Activated CD8-positive, alpha-beta memory T cell treated with anti-CD3 and anti-CD28 coated beads, Interleukin-2, amount 50 U/mL, for 48 hours (primary cell): ENCODE measurements at places on chromosomes 12 and 14.

DNA sequence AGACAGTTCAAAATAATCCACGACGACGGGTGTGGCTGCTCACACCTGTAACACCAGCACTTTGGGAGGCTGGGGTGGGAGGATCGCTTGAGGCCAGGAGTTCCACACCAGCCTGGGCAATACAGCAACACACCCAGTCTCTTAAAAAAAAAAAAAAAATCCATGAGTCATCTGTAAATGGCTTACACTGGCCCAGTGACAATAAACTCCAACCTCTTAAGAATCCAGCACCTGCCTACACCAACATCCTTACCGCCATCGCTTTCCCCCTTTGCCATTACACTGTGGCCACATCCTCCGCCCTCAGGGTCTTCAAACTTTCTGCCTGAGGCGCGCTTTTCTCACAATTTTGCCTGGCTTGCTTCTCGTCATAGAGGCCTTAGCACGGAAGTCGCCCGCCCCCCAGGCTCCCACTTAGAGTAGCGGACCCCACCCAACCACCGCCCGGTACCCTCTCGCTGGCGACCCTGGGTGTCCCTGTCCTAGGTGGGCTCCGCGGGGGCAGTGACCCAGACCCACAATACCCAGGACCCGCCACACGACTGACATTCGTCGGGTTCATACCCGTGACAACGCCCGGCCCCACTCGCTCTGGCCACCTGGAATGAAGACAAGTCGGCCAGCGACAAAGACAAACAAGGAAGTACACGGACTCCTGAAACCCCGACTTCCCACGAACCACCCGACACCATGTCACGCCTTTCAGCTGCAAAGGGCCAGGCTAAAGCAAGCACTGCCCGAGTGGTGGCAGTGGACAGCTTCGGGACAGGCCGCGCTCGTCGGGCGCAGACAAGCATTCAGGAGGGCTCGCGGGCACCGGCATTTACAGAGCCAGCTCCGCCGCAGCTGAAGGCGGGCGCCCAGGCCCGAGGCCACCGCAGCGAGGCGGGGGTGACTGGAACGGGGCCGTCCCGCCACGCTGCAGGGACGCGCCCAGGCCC is 636 bp downstream of the GOLGA3 start:
- peak; percentile 74 for DNase-seq

GRCh38 chr12:86659985-86660384 is 403.8 kb upstream of the MGAT4C start:
- DNase-seq, result no peak

GRCh38 chr12:43789941-43790340 is 16.2 kb downstream of the TWF1 start:
- DNase-seq, result no peak

GRCh38 chr12:52909796-52910195 is 4.9 kb upstream of the KRT8 start:
- no peak for DNase-seq

GRCh38 chr12:49230176-49230804 is 34.6 kb upstream of the TUBA1C start:
- no peak for DNase-seq

DNA sequence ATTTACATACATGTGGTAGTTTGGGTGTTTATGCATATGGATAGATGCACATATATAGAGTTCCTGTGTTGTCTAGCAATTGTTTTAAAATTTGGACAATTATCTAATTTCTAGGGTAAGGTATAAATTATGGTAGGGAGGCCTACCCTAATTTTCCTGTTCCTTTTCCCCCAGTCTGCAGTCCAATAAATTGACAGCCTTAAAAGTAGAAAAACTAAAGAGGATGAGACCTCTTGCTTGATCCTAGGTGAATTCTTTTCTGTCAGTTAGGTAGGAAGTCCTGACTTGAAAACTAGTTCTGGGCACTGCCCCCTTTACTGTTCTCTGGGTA is 2.1 kb upstream of the CDKN1B start:
- no peak for DNase-seq

DNA sequence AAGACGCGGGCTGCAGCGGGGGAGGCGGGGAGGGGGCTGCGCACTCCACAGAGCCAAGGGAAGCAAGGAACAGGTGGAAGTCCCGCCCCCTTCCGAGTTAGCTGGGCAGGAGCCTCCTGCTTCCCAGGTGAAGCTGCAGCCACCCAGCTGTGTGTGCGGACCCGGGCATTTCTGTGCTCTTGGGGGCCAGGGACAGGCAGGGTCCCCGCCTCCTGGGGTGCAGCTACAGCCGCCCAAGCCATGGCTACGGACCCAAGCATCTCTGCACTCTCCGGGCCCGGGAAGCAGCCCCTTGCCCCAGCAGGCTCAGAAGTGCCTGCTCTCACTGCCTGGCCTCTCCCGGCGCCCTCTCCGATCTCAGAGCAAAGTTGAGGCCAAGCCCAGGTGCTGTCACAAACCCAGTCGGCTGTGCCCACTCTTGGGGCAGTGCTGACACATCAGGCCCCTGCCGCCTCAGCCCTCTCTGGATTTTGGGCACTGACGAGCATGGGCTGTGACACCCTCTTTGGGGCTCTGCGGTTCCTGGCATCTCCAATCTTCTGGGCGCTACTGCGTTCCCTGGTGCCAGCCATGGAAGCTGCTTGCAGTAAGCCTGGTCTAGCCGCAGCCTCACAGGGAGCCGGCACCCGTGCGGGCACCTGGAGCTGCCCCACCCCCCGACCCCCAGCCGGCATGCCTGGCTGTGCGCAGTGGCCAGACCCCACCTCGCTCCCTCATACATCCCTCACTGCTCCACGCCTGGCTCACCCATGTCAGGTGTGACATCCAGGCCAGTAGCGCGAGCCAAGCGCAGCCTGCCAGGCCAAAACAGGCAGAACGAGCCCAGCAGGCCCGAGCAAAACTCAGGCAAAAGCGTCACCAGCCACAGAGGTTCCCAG is 8.5 kb upstream of the MGAT4C start:
- no peak for DNase-seq

- peak; percentile 61 for DNase-seq
These were observed 645.2 kb downstream of the VRK1 start for GRCh38 chr14:97442363-97442762.

DNA sequence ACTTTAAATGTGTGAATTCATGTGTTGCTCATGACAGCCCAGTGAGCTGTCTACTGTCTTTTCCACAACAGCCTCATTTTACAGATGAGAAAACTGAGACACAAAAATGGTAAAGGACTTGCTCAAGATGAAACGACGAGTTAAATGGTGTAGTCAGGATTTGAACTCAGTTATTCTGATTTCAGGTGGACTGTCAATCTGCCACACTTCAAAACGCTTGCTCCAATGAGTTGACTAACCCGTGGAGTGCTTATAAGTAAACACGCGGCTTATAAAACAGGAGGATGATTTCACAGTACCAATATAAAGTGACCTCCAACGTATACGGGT is 652 bp upstream of the POLE2 start:
- no peak for DNase-seq

DNA sequence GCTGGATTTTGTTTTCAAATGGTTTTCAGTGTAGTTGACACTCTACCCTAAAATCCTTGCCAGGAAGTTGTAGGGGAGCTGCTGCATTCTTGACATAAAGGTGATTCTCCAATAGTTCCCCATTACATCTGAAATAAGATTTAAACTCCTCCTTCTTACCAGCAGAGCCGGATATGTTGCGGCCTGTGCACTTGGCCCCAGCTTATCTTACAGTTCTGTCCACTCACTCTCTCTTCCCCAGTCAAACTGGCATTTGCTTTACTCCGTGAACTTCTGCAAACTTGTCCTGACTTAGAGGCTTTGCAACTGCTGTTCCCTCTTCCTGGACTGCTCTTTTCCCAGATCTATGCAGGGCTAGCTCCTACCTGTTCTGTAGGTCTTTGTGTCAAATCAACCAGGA is 929.5 kb downstream of the VRK1 start:
- no peak for DNase-seq

GRCh38 chr12:90226211-90226610 is 517.6 kb upstream of the ATP2B1 start:
- DNase-seq, result no peak

GRCh38 chr12:27807063-27807703 is 27.1 kb upstream of the MANSC4 start:
- DNase-seq, result no peak

- no peak for DNase-seq
These were observed 10.1 kb upstream of the POU6F1 start for GRCh38 chr12:51227962-51228361.

DNA sequence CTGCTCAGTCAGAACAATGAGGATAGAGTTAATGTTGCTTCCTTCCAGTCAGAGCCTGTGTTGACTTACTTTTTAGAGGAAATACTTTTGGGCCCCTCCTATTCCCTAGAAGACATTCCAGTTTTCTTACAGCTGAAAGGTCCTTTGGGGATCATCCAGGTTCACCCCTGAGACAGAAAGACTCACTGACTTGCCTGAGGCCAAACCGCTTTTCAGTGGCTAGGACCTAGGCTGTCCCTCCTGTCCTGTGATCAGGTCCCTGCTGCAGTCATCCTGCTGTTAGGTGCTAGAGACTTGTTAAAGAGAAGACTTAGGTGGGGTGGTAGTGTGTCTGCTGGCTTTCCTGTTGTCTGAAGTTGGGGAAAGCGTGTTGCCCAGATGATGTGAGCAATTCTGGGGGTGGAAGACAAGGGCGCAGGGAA is 39.6 kb downstream of the SUSD6 start:
- DNase-seq, result no peak

DNA sequence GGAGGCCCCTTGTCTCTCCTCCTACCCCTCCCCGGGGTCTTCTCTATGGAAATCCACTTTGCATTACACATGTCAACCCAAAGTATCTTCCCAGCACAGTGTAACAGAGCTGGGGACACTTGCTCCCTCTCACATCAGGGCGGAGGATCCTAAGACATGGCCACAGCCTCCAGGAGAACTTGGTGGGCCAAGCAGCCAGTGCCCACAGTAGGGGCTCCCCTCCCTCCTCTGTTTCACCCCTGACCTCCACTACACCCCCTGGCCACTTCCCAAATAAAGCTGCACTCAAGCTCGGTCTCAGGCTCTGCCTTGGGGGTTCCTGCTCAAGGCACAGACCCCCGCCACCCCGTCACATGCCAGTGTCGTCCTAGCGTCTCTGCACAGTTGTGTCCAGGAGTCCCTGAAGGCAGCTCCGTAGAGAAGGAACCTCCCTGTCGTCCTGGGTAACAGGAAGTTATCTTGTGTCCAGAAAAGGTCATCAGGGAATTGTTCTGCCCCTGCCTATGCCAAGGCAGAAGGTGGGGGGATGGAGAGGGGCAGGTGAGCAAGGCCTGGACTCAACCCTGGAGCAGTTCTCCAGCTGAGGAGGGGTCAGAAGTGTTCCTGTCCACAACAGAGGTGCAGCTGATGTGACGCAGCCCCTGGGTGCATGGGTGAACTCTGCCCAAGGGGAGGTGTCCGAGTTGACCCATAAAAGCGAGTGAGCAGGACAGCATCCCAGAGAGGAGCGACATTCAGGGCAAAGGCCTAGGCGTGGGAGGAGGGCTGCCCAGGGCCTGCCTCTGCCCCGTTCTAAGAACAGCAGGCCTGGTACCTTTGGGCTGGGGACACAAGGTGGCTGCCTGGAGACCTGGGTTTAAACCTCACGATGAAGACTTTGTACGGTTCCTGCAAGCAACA is 25.5 kb downstream of the DIO3 start:
- peak; percentile 40 for DNase-seq

DNA sequence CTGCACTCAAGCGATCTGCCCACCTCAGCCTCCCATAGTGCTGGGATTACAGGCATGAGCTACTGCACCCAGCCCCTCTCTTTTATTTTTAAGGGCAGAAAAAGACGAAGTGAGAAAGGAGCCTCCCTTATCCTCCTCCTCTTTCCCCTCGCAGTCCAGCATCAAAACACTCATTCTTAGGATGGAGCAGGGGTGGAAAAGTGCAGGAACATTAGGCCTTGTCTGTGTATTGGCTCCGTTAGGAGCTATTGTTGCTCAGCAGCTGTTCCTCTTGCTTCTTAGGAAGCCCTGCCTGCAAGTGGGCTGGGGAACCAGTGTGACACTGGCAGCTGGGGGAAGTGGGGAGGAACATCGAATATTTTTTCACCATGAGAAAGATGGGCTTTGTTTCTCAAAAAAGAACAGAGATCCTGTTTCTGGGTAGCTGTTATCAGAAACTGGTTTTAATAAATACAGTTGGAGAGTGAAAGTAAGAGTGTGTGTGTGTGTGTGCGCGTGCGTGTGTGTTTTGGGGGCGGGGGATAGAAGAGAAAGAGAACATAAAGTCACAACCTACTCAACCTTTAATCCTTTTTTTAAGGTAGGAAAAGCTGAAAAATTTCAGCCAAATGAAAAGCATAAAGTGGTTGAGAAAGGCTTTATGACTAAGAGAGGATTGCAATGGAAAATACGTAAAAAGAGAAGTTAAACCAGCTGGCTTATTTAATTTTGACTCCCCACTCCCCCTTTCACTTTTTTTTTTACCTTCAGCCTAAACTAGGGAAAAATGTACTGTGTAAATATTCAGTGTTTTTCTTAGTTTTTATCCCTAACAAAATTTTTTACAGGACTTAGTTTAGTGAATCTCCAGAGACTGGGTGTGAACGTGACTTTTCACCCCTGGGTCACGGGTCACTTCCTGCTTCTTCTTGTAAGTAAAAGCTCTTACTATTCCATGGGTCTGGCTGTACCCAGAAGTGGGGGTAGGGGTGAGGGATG is 197.2 kb upstream of the PLEKHG7 start:
- no peak for DNase-seq

DNA sequence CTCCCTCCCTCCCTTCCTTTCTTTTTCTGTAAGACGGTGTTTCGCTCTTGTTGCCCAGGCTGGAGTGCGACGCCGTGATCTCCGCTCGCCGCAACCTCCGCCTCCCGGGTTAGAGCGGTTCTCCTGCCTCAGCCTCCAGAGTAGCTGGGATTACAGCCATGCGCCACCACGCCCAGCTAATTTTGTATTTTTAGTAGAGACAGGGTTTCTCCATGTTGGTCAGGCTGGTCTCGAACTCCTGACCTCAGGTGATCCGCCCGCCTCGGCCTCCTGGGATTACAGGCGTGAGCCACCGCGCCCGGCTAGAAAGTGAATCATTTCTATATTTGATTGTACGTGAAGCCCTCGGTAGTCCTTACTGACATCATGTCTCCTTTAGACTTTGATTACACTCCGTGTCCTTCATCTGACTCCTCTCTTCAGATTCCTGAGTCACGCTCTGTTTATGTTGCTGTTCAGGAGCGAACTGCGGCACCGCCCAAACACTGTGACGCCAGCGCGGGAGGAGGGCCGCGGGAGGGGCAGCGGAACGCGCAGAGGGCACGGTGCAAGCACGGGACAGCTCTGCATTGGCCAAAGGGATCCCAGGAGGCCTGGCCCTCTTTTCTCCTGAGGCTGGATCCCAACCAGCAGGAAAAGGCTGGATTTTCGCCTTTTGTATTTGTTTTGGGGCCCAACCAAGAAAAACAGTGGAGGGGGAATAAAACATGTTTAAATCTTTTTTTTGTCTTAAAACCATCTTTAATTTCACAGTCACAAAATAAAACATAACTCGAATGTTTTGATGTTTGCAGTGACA is 538 bp upstream of the GABARAPL1 start:
- peak; percentile 92 for DNase-seq

- DNase-seq, result no peak
These were observed 76.2 kb downstream of the ZFP36L1 start for GRCh38 chr14:68716698-68717097.

DNA sequence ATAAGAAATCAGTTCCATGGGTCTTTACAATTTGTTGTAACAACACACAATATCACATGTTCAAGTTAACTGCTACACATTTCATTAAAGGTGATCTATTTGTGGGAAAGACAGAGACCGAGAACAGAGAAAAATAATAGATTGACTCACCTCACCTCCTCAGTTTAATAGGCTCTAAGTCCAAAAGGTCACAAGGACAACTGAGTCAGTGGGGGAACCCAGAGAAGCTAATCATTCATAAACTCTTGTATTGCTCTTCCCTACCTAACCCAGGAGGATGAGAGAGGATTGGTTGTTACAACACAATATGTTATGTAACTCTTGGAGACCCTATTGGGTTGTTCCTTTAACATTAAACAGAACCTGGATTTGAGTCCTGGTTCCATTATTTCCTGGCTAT is 72.2 kb upstream of the CRY1 start:
- no peak for DNase-seq
